ENCODE measurements at places on chromosomes 4 and X.

DNA sequence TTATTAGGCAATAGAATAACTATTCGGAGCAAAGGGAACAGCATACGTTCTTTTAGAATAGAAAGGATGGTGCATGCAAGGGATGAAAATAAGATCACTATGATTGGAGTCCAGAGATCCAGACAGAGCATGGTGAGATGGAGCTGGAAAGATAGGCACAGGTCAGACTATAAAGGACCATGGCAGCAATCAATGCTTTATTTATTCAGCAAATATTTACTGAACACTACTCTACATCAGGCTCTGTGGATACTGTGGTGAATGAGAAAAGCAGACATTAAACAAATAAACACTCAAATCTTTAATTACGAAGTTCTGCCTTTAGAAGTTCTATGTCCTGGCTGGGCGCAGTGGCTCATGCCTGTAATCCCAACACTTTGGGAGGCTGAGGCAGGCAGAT lies 44.7 kb upstream of the ACSL4 start:
- no peak for DNase-seq
- H3K27ac ChIP-seq: no peak overlapping the region

GRCh38 chrX:18574591-18574990 lies 97.3 kb downstream of the RS1 start:
- H3K27ac ChIP-seq: no peak overlapping the region
- no peaks in the 10 kb centered on the region for H3K4me1 ChIP-seq
- H3K4me3 ChIP-seq: no peak overlapping the region
- DNase-seq: no peak
- peaks cover 2% of the 10 kb centered on the region for H3K27me3 ChIP-seq

DNA sequence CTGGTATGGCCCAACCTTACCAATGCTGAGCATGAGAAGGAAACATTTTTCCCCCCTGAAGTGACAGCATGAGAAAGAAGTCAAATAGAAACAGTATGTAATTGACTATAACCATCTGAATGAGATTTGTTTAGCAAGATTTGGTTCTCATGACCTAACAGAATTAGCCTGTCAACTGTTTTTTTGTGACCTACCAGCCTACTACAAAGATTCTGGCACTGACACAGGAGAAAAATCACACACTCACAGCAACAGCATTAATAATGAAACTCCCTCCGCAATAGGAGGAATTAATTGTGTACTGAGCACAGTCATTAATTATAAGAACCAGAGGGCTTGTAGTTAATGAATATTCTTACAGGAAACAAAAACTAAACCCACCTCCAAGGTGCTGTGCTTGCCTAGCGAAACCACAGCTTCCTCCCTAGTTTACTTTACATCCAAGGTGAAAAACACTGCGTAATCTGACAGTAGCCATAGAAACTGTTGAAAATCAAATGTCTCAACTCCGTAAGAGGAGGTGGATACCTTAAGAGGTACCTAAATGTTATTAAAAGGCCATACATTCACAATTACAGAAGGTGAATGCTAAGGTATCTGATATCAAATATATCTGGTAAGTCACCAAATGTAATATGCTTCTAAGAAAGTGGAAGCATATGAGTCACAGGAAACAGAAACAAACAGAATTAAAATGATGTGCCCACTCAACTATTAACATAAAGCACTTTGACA lies 34.9 kb downstream of the MMRN1 start:
- DNase-seq: peak; percentile 42
- peak overlapping the region; percentile 23 for H3K4me3 ChIP-seq
- H3K4me1 ChIP-seq: no peaks in the 10 kb centered on the region
- H3K27ac ChIP-seq: no peak overlapping the region

GRCh38 chr4:5976921-5977320 lies 41.3 kb downstream of the C4orf50 start:
- DNase-seq: no peak
- no peaks in the 10 kb centered on the region for H3K36me3 ChIP-seq
- no peaks in the 10 kb centered on the region for H3K27me3 ChIP-seq
- no peaks in the 10 kb centered on the region for H3K4me1 ChIP-seq
- no peak overlapping the region for H3K27ac ChIP-seq

GRCh38 chrX:69072486-69073006 lies 92.7 kb downstream of the PJA1 start:
- peaks cover 2% of the 10 kb centered on the region for H3K4me1 ChIP-seq
- DNase-seq: no peak
- no peak overlapping the region for H3K27ac ChIP-seq
- H3K4me3 ChIP-seq: no peak overlapping the region
- no peaks in the 10 kb centered on the region for H3K36me3 ChIP-seq

All from kidney (tissue), 22 donors.